Right ventricle myocardium inferior (tissue), 1 donor: ENCODE measurements at places on chromosomes 16 and 17. TPM values are rescaled to one million over a fixed set of nuclear protein-coding genes. Genes with fewer than 3 reads are reported as not detected.
A peak's percentile ranks its signal among the peaks of the same experiment; 100 is the strongest.

The MYH2 gene
- total RNA-seq = not detected

The SSTR5 gene
- total RNA-seq = 14.7 TPM

GRCh38 chr17:28570716-28571360 is 486 bp downstream of the PIGS start:
- DNase-seq = no peak

DNA sequence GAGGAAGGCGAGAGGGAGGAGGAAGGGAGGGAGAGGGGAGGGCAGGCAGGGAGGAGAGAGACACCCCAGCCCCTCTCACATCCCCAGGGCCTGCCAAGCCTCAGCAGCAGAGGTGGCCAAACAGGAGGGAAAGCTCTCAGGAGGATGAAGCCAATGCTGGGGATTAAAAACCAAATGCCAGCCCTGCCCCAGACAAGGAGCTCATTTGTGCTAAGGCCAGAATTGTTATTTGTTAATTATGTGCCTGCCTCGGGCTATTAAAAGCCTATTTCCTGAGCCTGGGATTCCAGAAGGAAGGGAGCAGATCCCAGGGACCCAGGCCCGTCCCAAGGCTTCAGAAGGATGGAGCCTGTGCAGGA is 27.9 kb upstream of the GINS2 start:
- no peak for DNase-seq

DNA sequence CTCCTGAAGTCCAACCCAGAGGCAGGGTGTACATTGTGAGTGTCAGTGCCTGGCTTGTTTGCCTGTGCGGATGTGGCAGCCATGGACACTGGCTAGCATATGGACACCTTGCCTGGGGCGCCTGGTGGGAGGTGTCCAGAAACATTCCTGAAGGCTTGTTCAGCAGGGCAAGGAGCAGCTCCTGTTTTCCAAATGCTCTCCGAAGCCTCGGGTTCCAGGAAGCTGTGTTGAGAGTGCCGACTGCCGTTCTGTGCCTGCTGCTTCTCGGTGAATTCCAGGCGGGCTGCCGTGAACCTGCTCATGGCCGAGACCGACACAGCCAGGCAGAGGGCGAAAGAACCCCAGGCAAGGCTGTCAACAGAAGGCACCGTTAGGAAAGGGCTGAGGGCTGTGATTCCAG is 10.9 kb upstream of the DHRS7C start:
- DNase-seq = no peak

DNA sequence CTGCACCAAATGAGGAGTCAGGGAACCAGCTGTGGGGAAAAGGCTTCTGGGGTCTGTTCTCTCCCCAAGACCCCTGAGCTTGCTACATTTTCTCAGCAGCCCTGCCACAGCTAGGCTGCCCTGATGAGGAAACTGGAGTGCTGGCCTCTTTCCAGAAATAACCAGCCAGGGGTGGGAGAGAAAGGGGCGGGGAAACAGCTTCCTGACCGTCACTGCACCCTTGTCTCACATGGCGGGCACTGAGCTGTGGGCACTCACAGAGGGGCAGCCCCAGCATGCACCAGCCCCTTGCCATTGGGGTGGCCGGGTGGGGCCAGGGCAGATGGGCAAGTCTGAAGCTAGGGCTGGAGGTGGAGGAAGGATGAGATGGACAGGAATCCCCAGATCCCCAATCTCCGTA is 2.9 kb downstream of the SRL start:
- DNase-seq = peak; percentile 63

DNA sequence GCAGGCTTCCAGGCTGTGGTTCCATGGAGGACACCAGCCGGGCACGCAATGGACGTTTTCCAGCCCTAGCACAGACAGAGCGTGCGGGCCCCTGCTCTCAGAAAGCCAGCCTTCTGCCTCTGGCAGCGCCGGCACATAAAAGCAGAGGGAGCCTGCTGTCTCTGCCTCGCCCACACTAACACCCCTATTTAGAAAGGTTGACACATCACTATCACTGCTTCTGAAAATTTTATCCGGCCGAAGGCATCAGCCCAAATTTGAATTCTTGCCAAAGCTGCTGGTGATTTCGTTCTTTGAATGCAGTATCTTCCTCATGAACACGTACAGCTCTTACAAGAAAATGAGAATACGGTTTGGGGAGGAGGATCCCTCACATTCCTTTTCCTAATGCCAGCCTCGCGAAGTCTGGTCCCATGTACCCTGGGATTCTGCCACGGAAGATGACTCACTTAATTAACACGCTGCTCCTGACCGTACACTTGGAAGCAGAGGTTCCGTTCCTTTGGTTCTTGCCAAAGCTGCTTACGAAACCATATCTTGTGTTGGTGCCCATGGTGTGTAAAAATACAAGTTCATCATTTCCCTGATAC is 1.3 kb upstream of the RAB11FIP3 start:
- DNase-seq = peak; percentile 60

GRCh38 chr16:9119795-9120194 is 28.4 kb downstream of the HAPSTR1 start:
- no peak for DNase-seq

The OTOA gene
- total RNA-seq = not detected

DNA sequence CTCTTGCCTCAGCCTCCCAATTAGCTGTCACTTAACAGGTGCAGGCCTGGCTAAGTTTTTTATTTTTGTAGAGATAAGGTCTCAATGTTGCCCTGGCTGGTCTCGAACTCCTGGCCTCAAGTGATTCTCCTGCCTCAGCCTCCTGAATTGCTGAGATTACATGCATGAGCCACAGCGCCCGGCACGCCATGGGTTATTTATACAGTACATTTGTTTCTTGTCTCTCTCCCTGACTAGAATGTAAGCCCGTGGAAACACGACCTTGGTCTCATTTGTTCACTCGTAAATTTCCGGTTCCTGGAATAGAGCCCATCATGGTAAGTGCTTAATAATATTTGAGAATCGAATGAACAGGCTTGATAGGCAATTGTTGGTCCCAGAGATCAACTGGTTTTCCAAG is 2.0 kb downstream of the SLC25A19 start:
- DNase-seq = no peak

DNA sequence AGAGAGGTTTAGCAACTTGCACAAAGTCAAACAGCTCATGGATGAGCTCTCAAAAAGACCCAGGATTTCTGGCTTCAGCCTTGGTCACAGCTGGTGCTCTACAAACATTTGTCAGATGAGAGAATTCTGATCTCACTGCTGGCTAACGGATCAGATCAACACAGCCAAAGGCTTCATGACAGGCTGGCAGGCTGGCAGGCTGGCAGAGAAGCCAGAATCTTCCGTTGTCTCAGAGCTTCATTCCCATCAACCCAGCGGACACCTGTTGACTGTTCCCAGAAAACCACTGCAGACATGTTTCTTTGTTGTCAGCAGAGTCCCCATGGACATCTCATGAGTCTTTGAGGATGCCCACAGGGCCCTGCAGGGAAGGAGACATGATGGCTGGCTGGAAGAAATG is 303.8 kb upstream of the ASIC2 start:
- DNase-seq = no peak

GRCh38 chr16:68533937-68534336 is 5.2 kb upstream of the ZFP90 start:
- no peak for DNase-seq

DNA sequence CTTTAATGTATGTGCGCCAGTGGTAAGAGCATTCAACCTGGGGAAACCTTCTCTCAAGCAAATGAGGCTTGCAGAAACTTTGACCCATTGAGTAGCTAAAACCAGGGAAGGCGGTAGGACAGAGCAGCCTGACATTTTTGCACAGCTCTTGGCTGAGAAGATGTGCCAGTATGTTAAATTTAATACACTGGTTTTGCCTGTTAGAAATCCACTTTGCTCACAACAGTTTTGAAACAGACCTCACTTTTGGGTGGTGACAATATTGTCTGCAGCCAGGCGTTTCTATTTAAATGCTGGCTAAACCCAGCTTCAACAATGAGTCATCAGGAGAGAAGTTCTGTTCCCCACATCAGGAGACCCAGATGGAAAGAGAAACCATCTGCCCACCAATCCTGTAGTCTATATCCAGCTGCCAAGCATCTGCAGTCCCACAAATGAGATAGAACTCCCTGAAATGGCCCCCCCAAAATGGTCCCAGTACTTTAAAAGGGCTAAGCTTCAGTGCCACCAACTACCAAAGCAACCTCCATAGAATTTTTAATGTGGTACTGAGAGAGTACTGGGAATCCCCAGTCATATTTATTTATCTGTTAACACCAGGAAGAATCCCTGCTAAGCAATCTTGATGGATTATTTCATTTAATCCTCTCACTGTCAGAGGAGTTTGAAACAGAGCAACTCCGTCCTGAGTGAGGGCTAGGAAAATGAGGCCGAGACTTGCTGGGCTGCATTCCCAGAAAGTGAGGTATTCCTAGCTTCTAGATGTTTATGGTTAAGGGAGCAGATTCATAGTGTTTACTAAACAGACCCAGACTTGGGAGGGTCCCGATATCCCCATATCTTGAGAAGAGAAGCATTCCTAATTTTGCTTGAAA is 29.0 kb upstream of the CLEC3A start:
- no peak for DNase-seq

GRCh38 chr16:83917152-83918120 is 18.5 kb downstream of the MLYCD start:
- DNase-seq = no peak

The HOXB13 gene
- not detected for total RNA-seq

GRCh38 chr17:78611607-78612006 is 34.4 kb upstream of the DNAH17 start:
- DNase-seq = no peak

DNA sequence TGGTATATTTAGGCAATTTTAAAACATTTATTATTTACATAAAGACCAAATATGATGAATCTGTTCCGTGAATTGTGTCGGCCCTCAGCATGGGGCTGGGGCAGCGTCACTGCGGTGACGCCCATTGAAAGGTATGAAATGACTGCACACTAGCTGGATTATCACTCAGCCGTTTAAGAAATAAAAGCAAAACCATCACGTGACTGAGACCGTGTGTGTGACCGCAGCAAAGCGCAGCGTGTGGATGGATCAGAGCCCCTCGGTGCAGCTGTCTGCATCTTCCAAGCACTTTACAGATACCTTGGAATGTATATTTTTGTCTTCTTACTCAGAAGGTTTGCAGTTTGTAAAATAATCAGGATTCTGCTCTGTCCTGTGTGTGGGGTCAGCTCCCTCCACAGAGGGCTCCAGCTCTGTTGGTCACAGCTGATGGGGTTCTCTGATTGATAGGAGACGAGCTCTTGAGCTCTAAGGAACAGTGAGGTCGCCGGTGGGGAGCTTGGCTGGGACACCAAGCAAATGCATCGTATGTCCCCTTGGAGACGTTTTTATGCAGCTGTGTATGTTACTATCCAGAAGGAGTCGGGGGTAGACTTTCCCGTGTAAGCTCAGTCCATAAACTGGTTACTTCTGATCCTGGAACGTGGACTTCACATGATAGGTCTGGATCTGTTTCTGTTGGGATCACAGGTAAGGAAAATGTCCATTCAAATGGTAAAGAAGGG is 45.1 kb downstream of the WDR45B start:
- no peak for DNase-seq

DNA sequence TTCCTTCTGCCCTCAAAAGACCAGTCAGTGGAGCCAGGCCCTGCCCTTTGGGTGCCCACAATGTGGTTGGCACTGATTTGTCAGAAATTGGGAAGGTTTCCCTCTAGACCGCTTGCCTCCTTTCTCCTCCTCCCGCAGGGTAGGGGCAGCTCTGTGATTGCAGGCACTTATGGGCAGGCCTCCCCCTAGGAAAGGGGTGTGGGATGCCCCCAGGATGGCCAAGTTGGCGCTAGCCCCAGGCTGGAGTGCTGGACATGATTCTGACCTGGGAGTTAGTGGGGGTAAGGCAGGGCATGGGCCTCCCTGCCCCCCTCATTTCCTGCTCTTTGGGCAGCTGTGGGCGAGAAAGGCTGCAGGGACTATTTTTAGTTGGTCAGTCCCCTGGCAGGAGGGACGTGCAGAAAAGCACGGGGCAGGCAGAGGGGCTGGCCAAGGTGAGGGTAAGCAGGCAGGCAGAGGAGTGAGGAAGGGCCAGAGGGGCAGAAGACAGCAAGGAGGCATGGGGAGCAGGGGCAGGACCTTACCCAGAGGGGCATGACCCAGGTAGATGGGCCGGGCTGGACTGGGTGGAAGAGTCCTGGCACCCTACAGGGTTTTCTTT is 3.3 kb downstream of the RARA start:
- no peak for DNase-seq

DNA sequence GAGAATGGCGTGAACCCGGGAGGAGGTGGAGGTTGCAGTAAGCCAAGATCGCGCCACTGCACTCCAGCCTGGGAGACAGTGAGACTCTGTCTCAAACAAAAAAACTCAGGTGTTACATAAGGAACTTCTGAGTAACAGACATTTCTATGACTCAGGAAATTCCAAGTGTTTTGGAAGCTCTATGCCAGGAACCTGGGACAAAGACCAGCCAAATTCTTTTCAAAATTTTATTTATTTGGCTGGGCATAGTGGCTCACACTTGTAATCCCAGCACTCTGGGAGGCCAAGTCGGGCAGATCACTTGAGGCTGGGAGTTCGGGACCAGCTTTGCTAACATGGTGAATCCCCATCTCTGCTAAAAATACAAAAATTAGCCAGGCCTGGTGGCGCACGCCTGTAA is 5.2 kb upstream of the SH2B1 start:
- DNase-seq = peak; percentile 4

- no peak for DNase-seq
Observed at GRCh38 chr17:2562162-2562858, 31.1 kb upstream of the PAFAH1B1 start.

GRCh38 chr16:76474048-76474447 is 196.8 kb downstream of the CNTNAP4 start:
- no peak for DNase-seq

The TUBD1 gene
- total RNA-seq = 8.4 TPM

The ATP2A3 gene
- total RNA-seq = 7.7 TPM

DNA sequence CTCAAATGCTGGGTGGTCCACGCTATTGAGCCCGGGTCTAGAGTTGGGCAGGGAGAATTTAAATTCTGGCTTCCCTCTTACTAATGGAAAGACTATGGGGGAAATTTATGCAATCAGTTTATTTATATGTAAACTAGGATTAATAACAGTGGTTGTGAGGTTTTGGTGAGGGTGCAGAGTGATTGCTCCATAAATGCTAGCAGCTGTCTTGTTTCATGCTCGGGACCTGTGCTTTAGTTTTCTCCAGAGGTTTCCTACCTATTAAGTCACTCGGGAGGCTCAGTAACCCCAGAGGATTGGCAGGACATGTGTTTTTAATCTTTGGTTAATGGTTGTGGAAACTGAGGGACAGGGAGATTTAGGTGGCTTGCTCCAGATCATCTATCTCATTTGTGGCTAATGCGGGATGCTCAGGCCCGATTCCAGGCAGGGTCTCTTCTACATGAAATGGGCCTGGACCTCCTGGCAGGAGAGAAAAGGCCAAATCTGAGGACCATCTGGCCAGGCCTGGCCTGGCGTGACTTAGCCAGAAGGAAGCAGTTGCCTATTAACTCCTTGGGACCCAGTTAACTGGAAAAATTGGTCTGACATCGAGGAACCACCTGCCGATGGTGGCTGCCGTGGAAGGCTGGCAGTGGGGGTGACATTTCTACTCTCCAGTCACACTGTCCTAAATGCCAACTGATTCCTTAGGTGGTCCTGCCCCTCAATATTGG is 2.1 kb downstream of the PRCD start:
- no peak for DNase-seq

DNA sequence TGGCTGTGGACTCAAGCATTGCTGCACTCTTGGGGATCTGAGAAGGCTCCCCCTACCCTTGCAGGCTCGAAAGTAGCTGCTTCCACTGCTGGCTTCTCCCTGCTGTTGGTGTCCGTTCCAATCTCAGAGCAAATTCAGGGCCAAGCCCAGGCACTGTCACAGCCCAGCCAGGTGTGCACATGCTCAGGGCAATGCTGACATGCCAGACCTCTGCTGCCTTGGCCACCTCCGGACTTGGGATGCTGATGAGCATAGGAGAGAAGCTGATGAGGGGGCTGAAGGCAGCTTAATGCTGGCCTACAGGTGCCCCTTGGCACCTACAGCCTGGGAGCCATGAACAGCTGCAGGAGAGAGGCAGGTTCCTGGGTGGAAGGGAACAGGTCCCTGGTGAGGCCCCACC is 273.7 kb upstream of the KCNJ16 start:
- no peak for DNase-seq
